ENCODE measurements at places on chromosomes 11 and 22.

GRCh38 chr11:77191823-77192495, 63.9 kb downstream of the MYO7A start:
- peak; percentile 25 for DNase-seq

- DNase-seq, result no peak
Observed at GRCh38 chr22:37546437-37547250, 13.6 kb upstream of the CDC42EP1 start.

- DNase-seq, result no peak
Observed at GRCh38 chr11:59716051-59716450, 2.4 kb upstream of the OR10V1 start.

DNA sequence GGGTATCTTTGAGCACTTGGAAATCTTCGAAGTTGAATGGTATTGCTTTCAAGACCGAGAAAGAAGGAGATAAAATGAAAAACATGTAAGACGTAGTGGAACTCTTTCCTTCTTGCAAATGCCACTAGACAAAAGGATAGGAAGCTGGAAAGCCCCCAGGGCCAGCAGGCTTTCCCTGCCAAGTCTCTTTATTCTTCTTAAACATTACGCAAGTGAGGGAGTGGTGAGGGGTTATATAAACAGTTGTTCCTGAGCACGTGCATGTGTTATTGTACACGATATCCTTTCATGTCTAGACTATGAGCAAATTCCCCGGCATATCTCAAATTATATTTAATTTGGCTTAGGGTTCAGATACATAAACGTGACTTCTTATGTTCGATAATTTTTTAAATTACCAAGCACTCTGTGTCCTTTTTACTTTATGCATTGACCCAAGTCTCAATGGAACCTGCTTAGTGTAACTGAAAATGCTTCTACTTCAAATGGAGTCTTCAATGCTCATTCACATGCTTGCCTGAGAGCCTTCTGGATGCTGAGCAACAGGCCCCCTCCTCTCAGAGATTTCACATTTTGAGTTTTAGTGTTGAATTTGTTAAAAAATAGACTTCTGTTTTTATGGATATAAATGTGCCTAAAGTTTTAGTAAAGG, 59.0 kb downstream of the PPP2R1B start:
- DNase-seq, result no peak

DNA sequence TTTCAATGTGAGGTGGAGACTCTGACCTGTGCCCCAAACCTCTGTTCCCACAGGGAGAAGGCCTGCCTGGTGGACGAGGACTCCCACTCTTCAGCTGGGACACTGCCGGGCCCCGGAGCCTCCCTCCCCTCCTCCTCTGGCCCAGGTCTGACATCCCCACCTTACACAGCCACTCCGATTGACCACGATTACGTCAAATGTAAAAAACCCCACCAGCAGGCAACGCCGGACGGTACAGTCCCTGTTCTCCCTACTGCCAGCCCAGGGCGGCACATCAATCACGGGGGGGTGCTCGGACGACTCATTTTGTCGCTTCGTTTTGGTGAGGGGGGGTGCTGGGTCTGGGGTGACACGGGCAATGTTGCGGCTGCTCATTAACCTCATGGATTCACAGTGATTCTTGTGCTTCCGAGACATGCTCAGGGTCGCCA, 83.3 kb upstream of the SUSD2 start:
- no peak for DNase-seq

DNA sequence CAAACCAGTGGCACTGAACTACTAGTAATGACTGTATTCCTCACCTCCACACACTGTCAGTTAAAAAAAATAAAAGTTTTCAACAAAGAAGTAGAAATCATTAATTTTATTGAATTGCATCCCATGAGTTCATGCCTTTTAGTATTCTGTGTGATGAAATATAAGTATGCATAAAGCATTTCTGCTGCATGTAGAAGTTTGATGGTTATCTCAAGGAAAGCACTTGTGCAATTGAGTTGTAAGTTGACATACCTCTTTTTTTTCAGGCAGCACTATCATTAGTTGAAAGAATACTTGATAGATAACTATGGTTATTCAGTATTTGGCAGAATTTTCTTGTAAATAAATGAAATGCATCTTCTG, 104.4 kb downstream of the STIM1 start:
- no peak for DNase-seq

DNA sequence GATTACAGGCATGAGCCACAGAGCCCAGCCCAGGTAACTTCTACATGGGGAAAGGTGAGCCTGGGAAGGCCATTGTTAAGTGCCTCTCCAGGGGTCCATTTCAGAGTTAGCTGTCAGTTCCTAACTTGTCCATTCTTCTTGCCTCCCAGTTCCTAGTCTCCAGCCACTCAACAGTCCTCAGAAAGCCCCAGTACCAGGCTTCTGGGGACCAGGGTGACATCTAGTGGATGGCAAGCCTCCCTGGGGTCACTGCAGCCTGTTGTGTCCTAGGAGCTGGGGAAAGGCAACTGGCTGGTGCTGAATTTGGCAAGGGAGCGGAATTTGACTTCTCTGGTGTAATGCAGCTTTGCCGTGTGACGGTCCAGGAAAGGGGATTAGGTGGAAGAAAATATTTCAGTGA, 2.1 kb downstream of the LGALS12 start:
- no peak for DNase-seq

GRCh38 chr22:43297270-43298061, 45.7 kb downstream of the SCUBE1 start:
- DNase-seq, result no peak

DNA sequence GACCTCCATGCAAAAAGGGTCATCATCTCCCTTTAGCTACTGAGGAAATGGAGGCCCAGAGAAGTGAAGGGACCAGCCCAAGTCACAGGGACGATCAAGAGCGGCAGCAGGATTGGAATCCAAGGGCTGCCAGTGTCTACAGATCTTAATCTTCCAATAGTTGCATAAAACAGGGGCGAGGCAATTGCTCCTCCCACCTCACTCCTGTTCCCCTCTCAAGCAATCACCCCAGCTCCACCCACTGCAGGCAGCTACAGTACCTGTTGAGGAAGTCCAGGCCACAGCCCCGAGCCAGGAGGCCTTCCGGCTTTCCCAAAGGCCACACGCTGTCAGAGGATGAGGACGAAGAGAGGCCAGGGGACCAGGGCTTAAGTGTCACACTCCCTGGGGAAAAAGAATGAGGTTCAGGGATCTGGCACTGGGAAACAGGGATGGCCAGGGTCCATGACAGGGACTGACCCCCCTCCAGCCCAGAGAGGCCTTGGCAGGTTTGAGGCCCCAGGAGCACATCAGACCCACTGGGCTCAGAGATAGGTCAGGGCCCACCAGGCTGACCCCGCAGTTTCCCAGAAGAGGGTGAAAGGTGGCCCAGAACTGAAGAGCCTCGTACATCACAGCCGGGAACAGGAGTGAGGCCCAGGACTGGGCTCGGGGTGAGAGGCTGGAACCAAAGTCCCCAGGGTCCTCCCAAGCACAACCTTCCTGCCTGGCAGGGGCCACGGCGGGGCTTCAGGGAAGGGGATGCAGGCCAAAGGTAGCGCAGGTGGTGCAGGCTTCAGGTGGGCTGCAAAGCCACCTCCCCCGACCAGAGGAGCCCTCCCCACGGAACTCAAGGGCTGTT, 16.4 kb upstream of the MFNG start:
- DNase-seq, result no peak

- no peak for DNase-seq
Observed at GRCh38 chr11:30477061-30477460, 109.1 kb downstream of the MPPED2 start.

DNA sequence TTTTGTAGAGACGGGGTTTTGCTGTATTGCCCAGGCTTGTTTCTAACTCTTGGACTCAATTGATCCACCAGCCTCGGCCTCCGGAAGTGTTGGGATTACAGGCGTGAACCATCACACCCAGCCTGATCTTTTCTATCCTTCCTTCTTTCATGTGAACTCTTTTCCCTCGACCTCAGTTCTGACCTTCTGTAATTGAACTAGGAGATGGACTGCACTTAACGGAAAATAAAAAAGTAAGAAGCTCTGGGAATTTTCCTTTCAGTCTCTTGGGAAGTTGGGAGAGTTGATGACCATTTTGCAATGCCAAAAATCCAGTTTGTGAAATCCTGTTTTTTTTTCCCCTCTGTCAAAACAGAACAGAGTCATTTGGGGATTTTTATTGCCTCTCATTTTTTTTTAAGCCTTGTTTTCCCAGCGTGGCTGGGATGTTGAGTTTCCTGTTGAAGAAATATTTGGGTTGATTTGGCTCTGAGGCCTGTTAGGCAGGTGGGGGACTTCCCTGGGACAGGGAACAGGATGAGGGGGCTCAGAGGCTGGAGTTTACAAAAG, 26.9 kb upstream of the CYB5R3 start:
- DNase-seq, result no peak

DNA sequence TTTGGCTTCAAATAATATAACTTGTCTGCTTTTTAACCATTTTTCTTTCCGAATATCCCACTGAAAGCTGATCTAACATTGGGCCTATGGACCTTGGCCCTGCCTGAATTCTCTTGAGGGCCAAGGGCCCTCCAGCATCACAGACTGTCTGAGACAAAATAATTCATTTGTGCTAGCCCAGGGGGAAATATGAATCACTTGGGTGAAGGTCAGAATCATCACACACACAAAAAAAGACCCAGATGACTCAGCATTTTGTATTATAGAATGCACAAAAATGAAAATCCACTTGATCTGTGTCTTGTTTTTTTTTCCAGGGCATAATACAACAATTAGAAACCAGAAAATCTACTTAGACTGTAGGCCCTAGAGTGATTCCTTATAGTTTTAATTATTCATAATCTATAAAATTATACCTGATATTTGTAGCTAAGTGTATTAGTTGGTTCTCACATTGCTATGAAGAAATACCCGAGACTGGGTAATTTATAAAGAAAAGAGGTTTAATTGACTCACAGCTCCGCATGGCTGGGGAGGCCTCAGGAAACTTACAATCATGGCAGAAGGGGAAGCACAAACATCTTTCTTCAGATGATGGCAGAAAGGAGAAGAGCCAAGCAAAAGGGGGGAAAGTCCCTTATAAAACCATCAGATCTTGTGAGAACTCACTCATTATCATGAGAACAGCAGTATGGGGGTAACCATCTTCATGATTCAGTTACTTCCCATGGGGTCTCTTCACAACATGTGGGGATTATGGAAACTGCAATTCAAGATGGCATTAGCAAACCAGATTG, 15.6 kb upstream of the RDX start:
- no peak for DNase-seq

DNA sequence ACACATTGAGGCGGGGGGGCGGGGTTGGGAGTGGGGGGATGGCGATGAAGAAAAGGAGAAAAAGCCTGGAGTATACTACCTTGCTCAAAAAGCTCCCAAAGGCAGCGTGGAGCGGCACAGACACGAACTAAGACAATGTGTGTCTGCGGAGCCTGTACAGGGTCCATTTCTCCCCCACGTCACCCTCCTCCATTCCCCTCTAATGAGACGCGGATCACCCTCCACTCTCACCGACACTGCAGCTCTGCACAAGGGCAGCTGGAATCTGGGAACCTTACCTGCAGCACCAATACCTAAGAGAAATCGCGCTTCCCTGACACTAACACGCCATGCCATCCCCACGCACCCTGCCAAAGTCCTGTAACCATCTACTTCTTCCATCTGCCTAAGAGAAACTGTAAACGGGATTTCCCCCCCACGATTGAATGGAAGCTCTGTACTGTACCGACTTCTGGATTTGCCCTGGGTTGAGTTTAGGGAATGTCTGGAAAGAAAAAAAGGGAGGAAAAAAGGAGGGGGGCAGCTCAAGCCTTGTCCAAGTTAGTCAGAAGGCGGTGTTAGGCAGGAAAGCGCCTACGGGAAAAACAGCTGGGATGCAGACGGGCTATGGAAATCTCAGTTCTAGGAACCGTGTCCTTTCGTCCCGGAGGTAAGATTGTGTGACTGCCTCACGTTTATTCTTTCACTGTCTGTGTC, 125.7 kb upstream of the C11orf58 start:
- no peak for DNase-seq

DNA sequence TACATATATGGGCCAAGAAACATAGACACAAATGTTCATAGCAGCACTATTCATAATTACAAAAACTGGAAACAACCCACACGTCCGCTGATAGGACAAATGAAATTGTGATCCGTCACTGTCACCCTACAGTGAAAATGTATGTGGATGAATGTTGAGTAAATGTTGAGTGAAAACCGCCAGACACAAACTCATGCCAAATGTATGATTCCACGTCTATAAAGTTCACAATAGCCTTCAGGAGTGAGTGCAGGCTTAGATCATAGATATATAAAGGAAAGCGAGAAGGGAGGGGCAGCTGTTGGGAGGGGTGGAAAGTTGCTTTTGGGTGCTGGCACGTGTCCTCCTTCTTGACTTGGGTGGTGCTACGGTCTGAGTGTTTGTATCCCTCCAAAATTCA, 33.6 kb downstream of the DBX1 start:
- no peak for DNase-seq

- no peak for DNase-seq
Observed at GRCh38 chr11:2462986-2463765, 18.4 kb downstream of the KCNQ1 start.

DNA sequence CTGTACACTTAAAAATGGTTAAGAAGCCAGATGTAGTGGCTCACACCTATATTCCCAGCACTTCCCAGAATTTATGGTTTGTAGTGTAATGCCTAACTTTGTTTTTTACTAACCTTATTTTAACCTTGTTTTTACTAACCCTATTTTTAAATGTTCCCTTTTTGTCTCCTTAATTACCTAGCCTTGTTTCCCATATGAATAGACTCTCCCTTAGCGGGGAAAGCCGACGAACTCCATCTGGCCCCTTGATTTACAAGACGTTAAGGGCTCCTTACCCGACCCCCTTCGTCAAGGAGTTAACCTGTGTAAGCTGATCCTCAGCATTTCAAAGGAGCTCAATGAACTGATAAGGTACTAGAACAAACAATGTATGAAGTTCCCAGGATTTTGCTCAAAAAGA, 17.1 kb downstream of the APOBEC3H start:
- DNase-seq, result no peak

GRCh38 chr11:79152511-79152910, 288.3 kb downstream of the TENM4 start:
- no peak for DNase-seq

- DNase-seq, result no peak
Observed at GRCh38 chr22:23287136-23288095, 107.1 kb downstream of the BCR start.

DNA sequence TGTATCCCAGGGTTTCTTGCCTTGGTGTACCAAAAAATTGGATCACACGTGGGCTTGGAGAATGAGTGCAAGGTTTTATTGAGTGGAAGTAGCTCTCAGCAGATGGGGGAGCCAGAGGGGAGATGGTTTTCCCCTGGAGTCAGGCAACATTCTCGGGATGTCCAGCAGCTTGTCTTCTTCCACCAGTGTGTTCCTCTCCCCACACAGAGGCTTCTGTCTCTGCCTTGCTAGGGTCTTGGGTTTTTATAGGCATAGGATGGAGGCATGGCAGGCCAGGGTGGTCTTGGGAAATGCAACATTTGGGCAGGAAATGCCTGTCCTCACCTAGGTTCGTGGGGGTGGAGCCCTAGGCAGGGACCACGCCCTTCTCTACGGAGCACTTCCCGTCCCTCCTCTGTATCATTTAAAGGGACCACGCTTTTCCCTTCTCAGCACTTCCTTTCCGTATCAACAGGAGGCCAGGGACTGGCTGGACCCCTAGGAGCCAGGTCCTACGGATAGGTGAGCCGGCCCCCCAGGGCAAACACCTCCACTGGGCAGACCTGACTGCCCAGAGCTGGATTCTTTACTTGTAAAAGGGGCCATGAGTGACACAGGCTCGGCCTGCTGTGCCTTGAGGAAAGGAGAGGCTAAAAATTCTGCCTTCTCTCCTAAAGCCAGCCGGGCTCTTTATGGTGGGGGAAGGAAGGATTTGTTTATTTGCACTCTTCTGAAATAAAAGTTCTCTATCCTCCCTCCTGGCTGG, 55.3 kb upstream of the CCDC188 start:
- peak; percentile 59 for DNase-seq

Measured in activated CD4-positive, alpha-beta T cell treated with anti-CD3 and anti-CD28 coated beads for 24 hours (primary cell).